Thoracic aorta (tissue), 2 donors: ENCODE measurements at places on chromosomes 7 and 10. TPM values are rescaled to one million over a fixed set of nuclear protein-coding genes. Genes with fewer than 3 reads are reported as not detected.

CHCHD3 gene
- 43.0 TPM for total RNA-seq

- no peak for DNase-seq
- no peaks in the 10 kb centered on the region for H3K36me3 ChIP-seq
- no peaks in the 10 kb centered on the region for H3K27me3 ChIP-seq
- H3K4me3 ChIP-seq, result no peak overlapping the region
- no peaks in the 10 kb centered on the region for H3K4me1 ChIP-seq
- no peak overlapping the region for H3K27ac ChIP-seq
Measured at GRCh38 chr7:130566168-130566897, 74.4 kb downstream of the MEST start.

GRCh38 chr7:16060502-16060901 is 360.8 kb downstream of the CRPPA start:
- no peak overlapping the region for H3K27ac ChIP-seq

EXOSC1 gene
- total RNA-seq, result 38.0 TPM

DNA sequence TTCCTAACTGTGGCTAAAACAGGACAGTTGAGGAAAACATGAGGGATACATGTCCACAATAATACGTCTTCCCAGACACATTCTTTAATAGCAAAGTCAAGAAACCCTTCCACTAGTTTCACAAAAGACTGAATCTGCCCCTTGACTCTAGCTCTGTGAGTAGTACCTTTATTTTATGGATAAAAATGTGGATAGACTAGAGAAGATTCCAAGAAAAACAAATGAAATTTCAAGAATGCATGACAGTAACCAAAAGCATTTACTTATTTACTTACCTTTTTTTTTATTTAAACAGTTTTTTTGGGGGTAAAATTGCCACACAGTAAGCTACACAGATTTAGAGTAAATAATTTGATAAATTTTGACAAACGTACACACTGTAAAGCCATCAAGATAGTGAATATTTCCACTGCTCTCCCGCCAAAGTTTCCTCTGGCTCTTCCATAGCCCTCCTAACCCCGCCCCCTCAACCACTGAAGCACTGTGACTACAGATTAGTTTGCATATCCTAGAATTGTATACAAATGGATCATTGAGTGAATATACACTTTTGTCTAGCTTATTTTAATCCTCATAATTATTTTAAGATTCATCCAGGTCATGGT is 420.4 kb upstream of the ZMIZ1 start:
- DNase-seq, result no peak
- H3K27me3 ChIP-seq, result no peaks in the 10 kb centered on the region
- no peak overlapping the region for H3K27ac ChIP-seq
- H3K4me1 ChIP-seq, result no peaks in the 10 kb centered on the region
- no peak overlapping the region for H3K4me3 ChIP-seq
- no peaks in the 10 kb centered on the region for H3K36me3 ChIP-seq

GPR146 gene
- 20.3 TPM for total RNA-seq

LRMDA gene
- 8.3 TPM for total RNA-seq

DKK1 gene
- total RNA-seq, result 0.78 TPM

- DNase-seq, result no peak
- H3K36me3 ChIP-seq, result no peaks in the 10 kb centered on the region
- no peak overlapping the region for H3K27ac ChIP-seq
- H3K27me3 ChIP-seq, result no peaks in the 10 kb centered on the region
- H3K4me1 ChIP-seq, result no peaks in the 10 kb centered on the region
- H3K4me3 ChIP-seq, result no peak overlapping the region
Measured at GRCh38 chr10:125639846-125640245, 43.1 kb downstream of the TEX36 start.

SPDYE16 gene
- total RNA-seq, result 1.4 TPM

DNA sequence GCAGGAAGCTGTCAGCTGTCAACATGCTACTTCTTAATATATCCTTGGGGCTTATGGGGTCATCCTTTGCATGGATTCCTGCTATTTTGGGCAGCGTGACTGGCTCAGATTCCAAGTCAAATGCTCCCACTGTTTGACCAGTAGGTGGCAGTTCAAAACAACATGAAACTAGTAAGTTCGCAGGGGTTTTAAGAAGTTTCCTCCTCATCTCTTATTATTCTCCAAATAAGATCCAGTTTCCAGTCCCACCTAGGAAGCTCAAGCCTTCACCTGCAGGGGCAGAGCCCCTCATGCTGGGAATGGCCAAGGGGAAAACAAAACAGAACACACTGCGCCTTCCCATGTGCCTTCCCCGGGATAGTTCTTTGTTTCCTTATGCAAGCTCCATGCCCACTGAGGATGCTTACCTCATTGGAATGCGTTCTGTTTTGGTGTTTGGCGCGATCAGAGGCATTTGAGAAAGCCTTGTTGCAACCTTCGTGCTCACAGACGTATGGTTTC is 259.8 kb downstream of the GLI3 start:
- no peaks in the 10 kb centered on the region for H3K27me3 ChIP-seq
- H3K36me3 ChIP-seq, result no peaks in the 10 kb centered on the region
- H3K4me1 ChIP-seq, result peaks cover 12% of the 10 kb centered on the region
- H3K4me3 ChIP-seq, result no peak overlapping the region
- no peak overlapping the region for H3K27ac ChIP-seq
